GM23338 (cell line): ENCODE measurements at places on chromosomes 2 and 18. TPM values are rescaled to one million over a fixed set of nuclear protein-coding genes. Genes with fewer than 3 reads are reported as not detected.

Gene TTN
- 13.2 and 15.7 TPM in 2 replicates for polyA plus RNA-seq

Gene YES1
- polyA plus RNA-seq: 25.4 and 27.3 TPM in 2 replicates

Gene GPC1
- polyA plus RNA-seq: 9.0 and 10.8 TPM in 2 replicates

Gene LDLRAD4
- polyA plus RNA-seq: 0.17 and 0.73 TPM in 2 replicates

Gene IWS1
- 84.4 and 97.2 TPM in 2 replicates for polyA plus RNA-seq

Gene KLHL30
- polyA plus RNA-seq: not detected in 2 replicates

Gene CRACDL
- 0.16 and 0.50 TPM in 2 replicates for polyA plus RNA-seq

Gene GALR1
- 0.19 and 0.32 TPM in 2 replicates for polyA plus RNA-seq

Gene ARHGAP25
- polyA plus RNA-seq: 1.9 and 2.0 TPM in 2 replicates

Gene FAM237A
- not detected in 2 replicates for polyA plus RNA-seq

Gene FOXI3
- 0.71 and 1.1 TPM in 2 replicates for polyA plus RNA-seq

Gene NAT8
- not detected in 2 replicates for polyA plus RNA-seq

Gene STARD6
- polyA plus RNA-seq: not detected in 2 replicates

Gene BMP10
- polyA plus RNA-seq: not detected in 2 replicates

Gene HOXD12
- polyA plus RNA-seq: not detected in 2 replicates

Gene SLC4A3
- polyA plus RNA-seq: 3.6 and 3.9 TPM in 2 replicates

Gene FN1
- polyA plus RNA-seq: 76.7 and 79.6 TPM in 2 replicates

Gene KCNF1
- 0.11 and 0.19 TPM in 2 replicates for polyA plus RNA-seq

Gene TM4SF20
- 0.12 TPM in 1 of 2 replicates, not detected in the other for polyA plus RNA-seq

Gene ONECUT2
- polyA plus RNA-seq: 0.68 and 0.82 TPM in 2 replicates

Gene IRS1
- 6.2 and 6.9 TPM in 2 replicates for polyA plus RNA-seq

Gene NDUFB3
- polyA plus RNA-seq: 199 and 230 TPM in 2 replicates

Gene CNGA3
- polyA plus RNA-seq: not detected in 2 replicates

Gene SCN7A
- 0.10 and 0.23 TPM in 2 replicates for polyA plus RNA-seq

Gene CTNNA2
- 4.5 and 6.4 TPM in 2 replicates for polyA plus RNA-seq

Gene QPCT
- polyA plus RNA-seq: 12.1 and 13.2 TPM in 2 replicates

Gene LCT
- polyA plus RNA-seq: not detected in 2 replicates

Gene LHCGR
- polyA plus RNA-seq: 0.54 and 0.66 TPM in 2 replicates

Gene MTX2
- 81.7 and 93.4 TPM in 2 replicates for polyA plus RNA-seq

Gene NFATC1
- 2.7 and 3.9 TPM in 2 replicates for polyA plus RNA-seq

Gene TUBB8B
- polyA plus RNA-seq: 0.74 and 1.2 TPM in 2 replicates

Gene TGFA
- 1.1 and 1.4 TPM in 2 replicates for polyA plus RNA-seq

Gene SCN9A
- polyA plus RNA-seq: 8.1 and 9.5 TPM in 2 replicates

Gene SIGLEC15
- 0.29 and 0.35 TPM in 2 replicates for polyA plus RNA-seq

Gene TMEM198
- 5.6 TPM in 2 replicates for polyA plus RNA-seq

Gene ITPRIPL1
- polyA plus RNA-seq: 4.5 and 5.3 TPM in 2 replicates

Gene SOS1
- 13.4 and 14.2 TPM in 2 replicates for polyA plus RNA-seq

Gene ZAP70
- not detected in 2 replicates for polyA plus RNA-seq

Gene SH3RF3
- polyA plus RNA-seq: 0.11 and 0.16 TPM in 2 replicates

Gene KCNG3
- 2.2 and 2.5 TPM in 2 replicates for polyA plus RNA-seq

Gene CRYGC
- polyA plus RNA-seq: not detected in 2 replicates

Gene SLC9A4
- not detected in 2 replicates for polyA plus RNA-seq

Gene CXCR1
- polyA plus RNA-seq: not detected in 2 replicates

Gene CYP27C1
- 1.1 and 1.8 TPM in 2 replicates for polyA plus RNA-seq

Gene LYPD1
- polyA plus RNA-seq: 1.5 and 1.7 TPM in 2 replicates

Gene GRHL1
- polyA plus RNA-seq: 2.8 and 2.9 TPM in 2 replicates

Gene CARF
- 1.1 and 1.7 TPM in 2 replicates for polyA plus RNA-seq

Gene INPP1
- polyA plus RNA-seq: 1.9 and 2.6 TPM in 2 replicates

Gene TACR1
- polyA plus RNA-seq: 3.5 and 3.6 TPM in 2 replicates

Gene ATP9B
- polyA plus RNA-seq: 12.1 and 14.2 TPM in 2 replicates

Gene CCDC141
- polyA plus RNA-seq: 8.9 and 11.7 TPM in 2 replicates

Gene KIAA2012
- 0.07 and 0.08 TPM in 2 replicates for polyA plus RNA-seq

Gene SERPINB13
- not detected in 2 replicates for polyA plus RNA-seq

Gene SLC11A1
- polyA plus RNA-seq: 0.16 and 0.31 TPM in 2 replicates

Gene ANKRD30BL
- 0.23 and 0.26 TPM in 2 replicates for polyA plus RNA-seq

Gene MGAT5
- 4.6 and 7.0 TPM in 2 replicates for polyA plus RNA-seq
